ENCODE measurements at places on chromosomes 5 and 9.

- peak; percentile 31 for ATAC-seq
- no peaks in the 10 kb centered on the region for H3K4me1 ChIP-seq
- H3K27me3 ChIP-seq = no peaks in the 10 kb centered on the region
- H3K36me3 ChIP-seq = no peaks in the 10 kb centered on the region
- no peak overlapping the region for H3K4me3 ChIP-seq
These were observed 96.8 kb upstream of the NREP start for GRCh38 chr5:111853748-111854147.

DNA sequence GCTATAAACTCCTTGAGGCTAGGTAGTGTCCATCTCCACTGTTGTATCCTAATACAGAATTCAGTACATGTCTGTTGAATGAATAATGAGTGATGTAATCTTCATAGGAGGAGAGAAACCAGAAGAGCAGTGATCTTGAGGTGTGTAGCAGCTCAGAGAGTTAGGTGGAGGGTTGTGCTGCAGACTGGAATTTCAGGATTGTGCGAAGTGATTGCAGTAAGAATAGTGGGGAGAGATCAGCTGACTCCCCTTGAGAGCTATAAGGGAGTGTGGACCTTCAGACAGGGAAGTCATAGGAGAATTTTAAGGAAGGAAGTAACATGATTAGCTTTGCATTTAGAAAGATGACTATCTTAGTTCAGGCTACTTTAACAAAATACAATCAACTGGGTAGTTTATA, 4.4 kb downstream of the SNX24 start:
- no peak overlapping the region for H3K27ac ChIP-seq
- peaks cover 32% of the 10 kb centered on the region for H3K4me1 ChIP-seq
- no peaks in the 10 kb centered on the region for H3K36me3 ChIP-seq
- H3K4me3 ChIP-seq = no peak overlapping the region

- peaks cover 58% of the 10 kb centered on the region for H3K36me3 ChIP-seq
- peaks cover 72% of the 10 kb centered on the region for H3K4me1 ChIP-seq
- peak overlapping the region; percentile 92 for H3K27ac ChIP-seq
- H3K27me3 ChIP-seq = no peaks in the 10 kb centered on the region
- ATAC-seq = peak; percentile 79
These were observed 73.1 kb downstream of the STK10 start for GRCh38 chr5:172114875-172115422.

DNA sequence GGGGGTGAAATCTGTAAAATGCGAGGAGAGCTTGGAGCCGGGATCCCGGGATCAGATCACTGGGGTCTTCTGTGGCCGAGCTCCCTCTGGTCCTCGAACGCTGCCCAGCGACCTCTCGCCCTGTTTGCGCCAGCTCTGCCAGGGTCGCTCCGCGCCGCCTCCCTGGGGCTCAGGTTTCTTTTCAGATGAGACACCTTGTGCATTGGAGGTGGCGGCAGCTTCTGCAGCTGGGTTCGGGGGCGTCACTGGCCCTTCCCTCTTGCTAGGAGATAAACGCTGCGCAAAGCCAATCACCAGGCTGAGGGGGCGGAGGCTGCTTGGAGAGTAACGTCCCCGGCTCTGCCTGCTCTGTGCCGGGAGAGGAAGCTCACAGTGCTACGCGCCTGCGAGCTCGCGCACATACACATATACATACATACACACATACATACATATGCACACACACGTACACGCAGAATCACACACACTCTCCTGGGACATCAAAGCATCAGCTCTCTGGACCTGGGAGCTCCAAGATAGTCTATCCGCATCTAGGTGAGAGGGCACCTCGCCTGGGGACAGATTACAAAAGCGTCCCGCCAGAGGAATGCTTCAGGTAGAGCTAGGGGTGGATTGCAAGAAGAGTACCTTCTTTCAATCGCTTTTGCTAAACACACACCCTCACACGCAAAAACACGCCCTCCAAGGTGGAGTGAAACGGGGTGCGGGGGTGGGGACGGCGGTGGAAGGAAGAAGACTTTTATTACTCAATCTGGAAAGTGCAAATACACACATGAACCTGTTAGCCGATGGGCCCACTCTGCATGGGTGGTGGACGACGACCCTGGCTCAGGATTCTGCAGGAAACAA, at the start of gene ST8SIA4:
Gene ST8SIA4 (minus strand): TSS at position 244 of the 849 bp plus-strand sequence. CDS start 327 bp downstream, outside the sequence.
- no peaks in the 10 kb centered on the region for H3K27me3 ChIP-seq
- peak within 1 kb of the TSS; percentile 98 for H3K4me3 ChIP-seq
- H3K4me1 ChIP-seq = peaks cover 51% of the 10 kb centered on the region

- peaks cover 49% of the 10 kb centered on the region for H3K36me3 ChIP-seq
- no peak for ATAC-seq
- H3K4me3 ChIP-seq = no peak overlapping the region
- H3K27me3 ChIP-seq = no peaks in the 10 kb centered on the region
- peak overlapping the region; percentile 48 for H3K27ac ChIP-seq
These were observed 69.5 kb downstream of the EHMT1 start for GRCh38 chr9:137688261-137688660.

GRCh38 chr9:81182431-81182830, 506.9 kb downstream of the TLE1 start:
- H3K27ac ChIP-seq = no peak overlapping the region
- H3K4me1 ChIP-seq = no peaks in the 10 kb centered on the region
- H3K27me3 ChIP-seq = no peaks in the 10 kb centered on the region
